ENCODE measurements at places on chromosomes 12 and 14. TPM values are rescaled to one million over a fixed set of nuclear protein-coding genes. Genes with fewer than 3 reads are reported as not detected.

- DNase-seq, result no peak
Observed at GRCh38 chr12:49553512-49554088, 14.3 kb downstream of the MCRS1 start.

DNA sequence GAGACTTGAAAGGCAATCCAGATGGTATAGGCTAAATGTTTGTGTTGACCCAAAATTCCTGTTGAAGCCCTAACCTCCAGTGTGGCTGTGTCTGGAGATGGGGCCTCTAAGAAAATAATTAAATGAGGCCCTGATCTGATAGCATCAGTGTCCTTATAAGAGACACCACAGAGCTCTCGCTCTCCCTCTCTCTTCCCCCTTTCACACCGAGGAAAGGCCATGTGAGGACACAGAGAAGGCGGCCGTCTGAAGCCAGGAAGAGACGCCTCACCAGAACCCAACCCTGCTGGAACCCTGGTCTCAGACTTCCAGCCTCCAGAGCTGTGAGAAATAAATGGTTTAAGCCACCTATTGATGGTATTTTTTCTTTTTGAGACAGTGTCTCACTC lies 87.5 kb downstream of the SCARB1 start:
- no peak for DNase-seq

- no peak for DNase-seq
Observed at GRCh38 chr12:131430158-131430742, 280.6 kb upstream of the SFSWAP start.

- no peak for DNase-seq
Observed at GRCh38 chr12:109555431-109556315, 17.6 kb downstream of the MMAB start.

DNA sequence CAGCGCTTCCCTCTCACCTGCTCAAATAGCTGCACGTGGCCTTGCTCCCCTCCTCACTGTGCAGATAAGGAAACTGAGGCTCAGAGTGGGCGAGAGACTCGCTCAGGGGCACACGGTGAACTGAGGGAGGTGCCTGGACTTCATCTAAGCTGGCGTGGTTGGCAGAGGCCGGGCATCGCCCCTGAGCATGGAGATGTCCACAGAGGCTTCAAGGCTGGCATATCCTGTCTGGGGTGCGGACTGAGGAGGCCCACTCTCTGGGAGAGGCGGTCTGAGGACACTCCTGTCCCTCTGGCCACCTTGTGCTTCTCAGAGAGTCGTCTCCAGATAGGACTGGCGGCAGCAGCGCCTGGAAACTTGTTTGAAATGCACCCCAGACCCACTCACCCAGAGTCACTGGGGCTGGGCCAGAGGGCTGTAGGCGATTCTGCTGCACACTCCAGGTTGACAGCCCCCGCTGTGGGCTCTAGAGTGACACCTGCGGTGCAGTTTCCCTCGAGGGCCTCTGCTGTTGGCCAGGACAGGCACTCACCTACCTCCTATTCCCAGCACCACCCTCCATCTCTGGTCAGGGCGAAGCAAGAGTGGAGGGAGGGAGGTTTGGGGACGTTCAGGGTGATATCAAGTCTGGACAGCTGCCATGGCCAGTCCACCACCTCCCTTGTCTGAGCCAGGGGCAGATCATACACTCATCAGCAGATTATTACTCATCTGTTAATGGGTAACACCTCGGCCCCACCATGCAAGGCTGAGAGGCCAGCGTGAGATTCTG lies 11.2 kb upstream of the LBHD2 start:
- DNase-seq, result no peak

GRCh38 chr12:43011383-43011926 lies 421.9 kb upstream of the PRICKLE1 start:
- no peak for DNase-seq

DNA sequence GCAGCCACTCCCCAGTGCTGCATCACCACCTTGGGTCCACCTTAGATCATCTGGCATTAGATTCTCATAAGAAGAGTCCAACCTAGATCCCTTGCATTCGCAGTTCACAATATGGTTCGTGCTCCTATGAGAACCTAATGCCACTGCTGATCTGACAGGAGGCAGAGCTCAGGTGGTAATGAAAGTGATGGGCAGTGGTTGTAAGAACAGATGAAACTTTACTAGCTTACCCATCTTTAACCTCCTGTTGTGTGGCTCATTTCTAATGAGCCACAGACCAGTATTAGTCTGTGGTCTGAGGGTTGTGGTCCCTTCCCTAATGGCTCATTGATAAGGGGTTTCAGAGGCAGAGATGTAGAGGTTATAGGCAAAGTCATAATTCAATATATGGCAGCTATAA lies 615.9 kb upstream of the MIS18BP1 start:
- DNase-seq, result no peak

DNA sequence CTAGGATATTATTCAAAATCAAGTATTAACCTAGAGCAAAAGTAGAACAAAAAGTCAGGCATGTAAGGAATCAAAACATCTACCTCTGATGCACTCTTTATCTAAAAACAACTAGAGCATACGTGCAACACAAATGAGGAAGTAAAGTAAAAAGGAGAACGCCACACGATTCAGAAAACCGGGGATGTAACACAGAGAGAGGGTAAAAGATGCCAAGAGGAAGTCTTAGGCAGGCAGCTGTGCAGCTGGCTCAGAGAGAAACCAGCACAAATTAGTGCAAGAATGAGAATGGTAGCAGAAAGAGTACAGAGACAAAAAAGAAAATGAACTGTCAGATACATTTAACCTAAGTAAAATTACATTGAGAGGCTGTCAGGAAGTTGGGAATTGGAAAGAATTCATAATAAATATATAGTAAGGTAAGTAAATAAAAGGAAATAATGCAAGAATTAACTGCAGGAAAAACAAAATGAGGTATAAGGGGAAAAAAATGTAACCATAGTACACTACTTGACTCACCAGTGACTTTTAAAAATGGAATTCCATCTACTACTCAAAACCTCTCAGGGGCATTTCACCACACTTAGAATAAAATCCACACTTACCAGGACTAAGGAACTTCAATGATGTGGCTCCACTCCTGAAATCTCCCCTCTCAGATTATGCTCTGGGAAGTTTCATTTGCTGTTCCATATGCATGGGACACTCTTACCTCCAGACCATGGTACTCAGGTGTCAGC lies 17.1 kb downstream of the BCAT1 start:
- DNase-seq, result no peak

DNA sequence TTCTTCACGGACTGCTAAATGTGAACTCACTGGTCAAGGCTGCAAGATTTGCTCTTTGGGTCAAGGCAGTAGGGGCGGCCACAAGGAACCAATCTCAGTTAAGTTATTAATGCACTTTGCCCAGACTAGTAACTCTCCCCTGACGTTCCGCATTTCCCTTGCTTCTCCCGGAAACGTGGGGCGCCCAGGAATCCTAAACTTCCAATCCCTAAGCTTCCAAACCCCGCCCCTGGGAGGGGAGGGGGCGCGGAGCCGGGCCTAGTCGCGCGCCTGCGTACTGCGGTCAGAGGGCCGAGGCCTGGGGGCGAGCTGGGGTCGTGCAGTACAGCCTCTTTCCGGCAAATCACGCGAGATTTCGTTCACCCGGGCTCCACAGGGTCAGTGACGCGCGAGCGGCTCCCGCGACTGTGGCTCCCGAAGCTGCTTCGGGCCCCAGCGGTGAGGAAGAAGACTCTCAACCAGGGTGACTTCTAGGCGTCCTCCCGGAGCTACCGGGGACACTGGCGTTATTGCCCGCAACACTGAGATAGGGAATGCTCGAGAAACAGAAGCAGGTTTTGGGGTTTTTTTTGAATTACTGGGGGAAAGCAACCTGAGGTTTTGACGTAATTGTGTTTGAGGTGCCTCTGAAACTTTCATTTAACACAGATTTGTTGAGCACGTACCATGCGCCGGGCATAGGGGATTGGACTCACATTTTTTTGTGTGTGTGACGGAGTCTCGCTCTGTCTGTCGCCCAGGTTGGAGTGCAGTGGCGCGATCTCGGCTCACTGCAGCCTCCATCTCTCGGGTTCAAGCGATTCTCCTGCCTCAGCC lies at the start of gene PTGR2:
Gene PTGR2, plus strand, starts transcription at position 265 of the 816 bp plus-strand sequence. CDS start 7,032 bp downstream, outside the sequence.
- peak; percentile 90 for DNase-seq

- no peak for DNase-seq
Observed at GRCh38 chr12:22923768-22924167, 298.8 kb downstream of the ETNK1 start.

GRCh38 chr14:68557648-68558047 lies 235.2 kb downstream of the ZFP36L1 start:
- no peak for DNase-seq

DNA sequence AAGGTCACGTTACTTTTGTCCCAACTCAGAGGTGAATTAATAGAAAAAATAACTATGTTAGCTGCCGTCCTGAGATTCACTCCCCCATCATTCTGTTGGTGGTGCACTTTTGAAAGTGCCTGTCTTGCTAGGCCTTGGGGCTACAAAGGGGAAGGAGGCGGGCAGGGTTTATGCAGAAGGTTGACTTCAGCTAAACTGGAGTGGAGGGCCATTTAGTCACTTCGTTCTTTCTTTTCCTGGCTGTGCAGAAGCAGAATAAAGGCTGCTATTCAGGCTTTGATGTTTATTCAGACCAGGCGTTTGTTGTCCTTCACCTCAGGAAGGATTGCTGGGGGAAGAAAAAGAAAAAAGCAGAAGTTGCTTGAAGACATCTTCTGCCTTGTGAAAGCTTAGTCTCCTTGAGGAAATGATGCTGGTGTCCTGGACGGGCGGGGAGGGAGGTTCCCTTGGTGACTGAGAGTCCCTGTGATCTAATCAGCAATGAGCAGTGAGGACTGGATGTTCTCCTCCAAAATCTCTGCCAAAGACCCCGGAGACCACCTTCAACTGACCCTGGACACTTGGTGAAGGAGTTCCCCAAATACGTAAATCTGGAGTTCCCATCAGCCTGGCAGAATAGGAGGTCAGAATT lies 4.0 kb downstream of the GLT1D1 start:
- no peak for DNase-seq

GRCh38 chr12:46770501-46771183 lies 55.2 kb downstream of the SLC38A4 start:
- no peak for DNase-seq

- DNase-seq, result no peak
Observed at GRCh38 chr12:123017753-123018152, 37.3 kb downstream of the ARL6IP4 start.

GRCh38 chr12:57089271-57090245 lies 644 bp downstream of the NAB2 start:
- peak; percentile 51 for DNase-seq

MYF6 gene
- 0.47 TPM for total RNA-seq

OAS3 gene
- total RNA-seq, result 1.6 TPM

FGF6 gene
- total RNA-seq, result not detected

ISM2 gene
- total RNA-seq, result 0.78 TPM

FERMT2 gene
- total RNA-seq, result 124 TPM

Data from occipital lobe (tissue), 3 donors.